ENCODE measurements at places on chromosomes 11 and 22.
A peak's percentile ranks its signal among the peaks of the same experiment; 100 is the strongest.

DNA sequence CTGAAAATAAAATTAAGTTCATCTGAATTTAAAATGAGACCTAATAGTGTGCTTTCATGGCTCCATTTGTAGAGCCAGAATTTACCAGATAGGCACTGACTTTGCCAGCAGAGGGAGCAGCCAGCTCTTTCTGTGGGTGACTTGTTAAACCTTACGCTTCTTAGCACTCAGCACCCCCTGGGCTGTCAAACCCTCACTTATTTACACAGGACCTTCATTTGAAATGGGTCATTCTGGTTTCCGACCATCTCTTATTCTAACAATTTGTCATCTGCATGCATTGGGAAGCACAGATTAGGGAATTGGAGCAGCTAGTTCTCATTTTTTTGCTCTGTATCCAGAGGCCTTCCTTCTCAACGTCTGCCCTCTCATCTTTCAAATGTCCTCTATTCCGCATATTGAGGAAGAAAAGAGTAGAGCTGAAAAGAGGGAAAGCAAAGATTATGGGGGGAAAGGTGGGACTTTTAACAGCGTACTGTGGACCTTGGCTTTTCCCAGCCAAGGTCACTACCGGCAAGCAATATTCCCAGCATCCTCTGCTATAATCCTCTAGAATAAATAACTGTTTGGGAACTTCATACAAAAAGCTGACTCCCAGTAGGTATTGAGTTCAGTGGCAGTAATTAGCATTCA is 3.1 kb downstream of the ASRGL1 start:
- DNase-seq = peak; percentile 65
- H3K4me1 ChIP-seq = peaks cover 24% of the 10 kb centered on the region
- no peak overlapping the region for H3K4me3 ChIP-seq
- peaks cover 3% of the 10 kb centered on the region for H3K36me3 ChIP-seq
- peaks cover 3% of the 10 kb centered on the region for H3K27me3 ChIP-seq

DNA sequence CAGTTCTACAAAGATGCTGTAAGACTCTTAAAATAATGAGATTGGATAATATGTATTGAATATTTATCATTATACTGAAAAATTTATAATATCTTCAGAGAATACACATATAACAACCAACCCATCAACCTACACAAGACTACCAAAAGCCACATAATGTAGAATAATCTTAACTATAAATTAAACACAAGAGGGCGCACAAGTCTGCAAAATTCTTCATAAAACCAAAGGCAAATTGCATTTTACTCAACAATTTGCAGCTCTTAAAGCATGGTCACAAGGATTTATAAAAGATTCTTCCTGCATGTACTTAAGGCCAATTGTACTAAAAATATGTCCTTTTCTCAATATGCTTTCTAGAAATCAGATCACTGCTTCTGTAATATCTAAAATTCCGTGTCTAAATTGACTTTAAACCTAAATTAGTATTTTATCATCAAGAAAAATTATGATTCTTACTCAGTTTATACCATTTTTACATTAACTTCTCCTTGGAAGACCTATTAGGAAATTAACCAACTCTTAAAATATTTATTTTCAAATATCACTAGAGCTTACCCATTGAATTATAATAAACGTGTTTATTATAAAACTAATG is 79.0 kb downstream of the TTC28 start:
- H3K4me3 ChIP-seq = no peak overlapping the region
- no peaks in the 10 kb centered on the region for H3K4me1 ChIP-seq
- no peak overlapping the region for H3K27ac ChIP-seq
- no peaks in the 10 kb centered on the region for H3K36me3 ChIP-seq
- H3K27me3 ChIP-seq = peaks cover 10% of the 10 kb centered on the region

DNA sequence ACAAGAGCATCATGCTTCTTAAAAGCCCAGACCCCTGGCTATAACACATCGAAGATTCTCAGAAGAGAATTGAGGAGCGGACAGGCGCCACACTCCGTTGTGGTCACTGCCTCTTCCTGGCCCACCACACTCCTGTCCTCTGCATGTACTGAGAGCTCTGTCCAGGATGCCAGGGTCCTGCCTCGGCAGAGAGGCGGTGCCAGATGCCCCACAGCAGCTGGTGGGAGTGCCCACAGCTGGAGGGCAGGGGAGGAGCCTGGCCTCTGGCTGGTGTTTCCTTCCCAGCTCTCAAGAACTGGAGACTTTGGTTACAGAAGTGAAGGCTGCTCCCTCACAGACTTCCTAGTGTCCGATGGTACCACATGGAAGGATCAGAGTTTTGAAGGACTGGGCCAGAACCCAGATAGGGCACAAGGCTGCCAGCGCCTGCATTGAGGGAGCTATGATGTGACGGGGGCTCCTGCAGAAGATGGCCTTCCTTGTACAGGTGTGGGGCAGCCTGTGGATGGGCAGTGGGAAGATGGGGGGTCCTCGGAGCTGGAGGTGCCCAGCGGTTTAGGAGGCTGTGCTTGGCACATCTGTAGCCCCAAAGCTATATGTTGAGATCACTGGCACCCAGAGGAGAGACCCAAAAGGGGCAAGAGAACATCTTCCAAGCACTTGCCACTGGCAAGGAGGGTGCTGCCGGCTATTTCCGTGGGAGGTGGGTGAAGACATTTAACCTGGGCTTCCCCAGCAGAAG is 19.4 kb downstream of the RSPH14 start:
- H3K27ac ChIP-seq = no peak overlapping the region
- DNase-seq = no peak
- no peaks in the 10 kb centered on the region for H3K36me3 ChIP-seq
- H3K27me3 ChIP-seq = no peaks in the 10 kb centered on the region
- H3K4me1 ChIP-seq = peaks cover 9% of the 10 kb centered on the region

- H3K36me3 ChIP-seq = no peaks in the 10 kb centered on the region
- no peak overlapping the region for H3K27ac ChIP-seq
- H3K4me3 ChIP-seq = no peak overlapping the region
- no peaks in the 10 kb centered on the region for H3K4me1 ChIP-seq
- peaks cover 24% of the 10 kb centered on the region for H3K27me3 ChIP-seq
These were observed 131.6 kb upstream of the B3GAT1 start for GRCh38 chr11:134543645-134544044.

DNA sequence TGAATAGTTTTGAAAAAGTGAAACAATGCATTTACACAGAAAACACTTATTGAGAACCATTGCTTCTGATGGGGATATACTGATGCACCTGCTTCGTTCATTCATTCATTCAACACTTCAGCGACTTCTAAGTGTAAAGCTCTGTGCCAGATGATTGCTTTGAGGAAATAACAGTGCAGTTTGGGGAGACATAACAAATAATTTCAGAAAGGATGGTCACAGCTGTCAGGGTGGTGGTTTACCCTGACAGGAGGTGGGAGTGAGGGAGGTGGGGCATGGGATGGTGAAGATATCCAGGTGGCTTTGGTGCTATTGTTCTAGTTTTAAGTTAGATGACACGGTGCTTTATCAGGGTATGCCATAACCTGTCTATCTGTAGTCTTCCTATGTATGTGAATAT is 344.1 kb downstream of the LARGE1 start:
- H3K27me3 ChIP-seq = peaks cover 2% of the 10 kb centered on the region
- DNase-seq = no peak
- peaks cover 65% of the 10 kb centered on the region for H3K4me1 ChIP-seq
- H3K36me3 ChIP-seq = no peaks in the 10 kb centered on the region

Data from naive thymus-derived CD8-positive, alpha-beta T cell (primary cell).